ENCODE measurements at places on chromosomes 4 and X.
A peak's percentile ranks its signal among the peaks of the same experiment; 100 is the strongest.

DNA sequence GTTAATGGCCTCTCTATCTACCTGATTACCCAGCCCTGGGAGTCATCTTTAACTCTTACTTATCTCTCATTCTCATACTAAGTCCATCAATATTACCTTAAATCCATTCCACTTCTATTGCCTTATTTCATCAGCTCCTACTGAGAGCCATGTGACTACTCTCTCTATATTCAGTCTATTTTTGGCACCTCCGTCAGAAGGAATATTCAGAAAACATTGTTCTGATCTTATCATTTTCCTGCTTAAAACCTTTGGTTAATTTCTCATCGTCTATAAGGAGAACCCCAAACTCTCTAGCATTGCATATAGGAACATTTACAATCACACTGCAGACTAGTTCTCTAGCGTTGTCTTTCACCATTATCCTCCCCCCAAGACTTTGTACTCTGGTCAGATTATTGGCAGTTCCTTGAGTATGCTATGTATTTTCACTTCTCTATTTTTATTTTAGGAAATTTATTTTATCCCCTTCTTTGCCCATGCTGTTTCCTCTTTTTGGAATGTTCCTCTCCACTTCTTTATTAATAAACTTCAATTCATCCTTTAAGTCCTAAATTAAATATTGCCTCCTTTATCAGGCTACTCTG is 13.7 kb upstream of the AMMECR1 start:
- no peak for DNase-seq

- DNase-seq, result no peak
These were observed 317.0 kb upstream of the CXXC4 start for GRCh38 chr4:104811727-104812126.

GRCh38 chr4:53981567-53981966 is 82.8 kb downstream of the CHIC2 start:
- DNase-seq, result no peak

- no peak for DNase-seq
These were observed 171.9 kb downstream of the DCTD start for GRCh38 chr4:182745237-182745636.

DNA sequence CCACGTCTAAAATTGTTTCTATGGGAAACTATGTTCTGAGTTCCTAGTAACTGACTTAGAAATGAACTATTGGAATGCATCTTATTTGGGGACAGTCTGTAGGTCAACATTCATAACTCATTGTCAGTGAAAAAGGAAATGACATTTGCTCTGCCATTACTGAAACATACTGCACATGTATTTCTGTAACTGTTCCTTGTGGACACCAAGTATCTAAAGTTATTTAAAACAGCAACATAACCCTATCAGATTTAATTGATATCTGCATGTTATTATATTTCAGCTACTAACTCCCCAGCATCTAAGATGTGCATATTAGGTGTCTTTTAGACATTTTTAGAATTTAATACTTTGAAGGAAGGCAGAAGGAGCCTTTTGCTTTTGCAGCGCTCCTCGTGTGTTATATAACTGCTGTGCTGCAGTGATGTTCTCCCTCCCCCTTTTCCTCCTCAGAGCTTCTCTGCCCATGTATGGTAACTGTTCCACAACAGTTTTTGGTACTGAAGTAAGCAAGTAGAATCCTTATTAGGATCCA is 37.2 kb upstream of the TMEM131L start:
- no peak for DNase-seq

DNA sequence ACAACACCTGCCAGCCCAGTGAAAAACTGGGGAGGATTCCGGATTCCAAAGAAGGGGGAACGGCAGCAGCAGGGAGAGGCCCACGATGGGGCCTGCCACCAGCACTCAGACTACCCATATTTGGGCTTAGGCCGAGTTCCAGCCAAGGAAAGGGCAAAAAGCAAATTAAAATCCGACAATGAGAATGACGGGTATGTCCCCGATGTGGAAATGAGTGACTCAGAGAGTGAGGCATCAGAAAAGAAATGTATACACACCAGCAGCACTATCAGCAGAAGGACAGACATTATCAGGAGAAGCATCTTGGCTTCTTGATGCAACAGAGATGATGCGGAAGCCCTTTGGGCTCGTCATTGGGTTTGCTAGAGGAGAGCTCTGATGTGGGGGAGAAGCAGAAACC is 62.4 kb downstream of the JADE1 start:
- DNase-seq, result no peak

DNA sequence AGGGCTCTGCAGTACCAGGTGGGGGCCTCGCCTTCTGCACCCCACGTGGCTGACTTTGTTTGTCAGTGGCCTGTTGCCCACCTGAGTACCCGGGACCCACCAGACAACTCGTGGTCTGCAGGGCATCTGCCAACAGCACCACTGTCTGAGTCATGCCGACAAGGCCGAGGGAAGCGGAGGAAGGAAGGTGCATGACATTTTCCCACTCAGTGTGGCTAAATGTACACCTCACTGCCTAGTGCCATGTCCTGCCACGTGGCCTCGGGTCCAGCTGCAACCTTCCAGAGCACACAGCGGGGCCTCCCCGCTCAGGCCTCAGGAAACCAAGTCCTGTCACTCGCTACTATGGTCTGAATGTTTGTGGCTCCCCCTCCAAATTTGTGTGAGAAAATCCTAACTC is 22.1 kb downstream of the ABLIM2 start:
- DNase-seq, result no peak

DNA sequence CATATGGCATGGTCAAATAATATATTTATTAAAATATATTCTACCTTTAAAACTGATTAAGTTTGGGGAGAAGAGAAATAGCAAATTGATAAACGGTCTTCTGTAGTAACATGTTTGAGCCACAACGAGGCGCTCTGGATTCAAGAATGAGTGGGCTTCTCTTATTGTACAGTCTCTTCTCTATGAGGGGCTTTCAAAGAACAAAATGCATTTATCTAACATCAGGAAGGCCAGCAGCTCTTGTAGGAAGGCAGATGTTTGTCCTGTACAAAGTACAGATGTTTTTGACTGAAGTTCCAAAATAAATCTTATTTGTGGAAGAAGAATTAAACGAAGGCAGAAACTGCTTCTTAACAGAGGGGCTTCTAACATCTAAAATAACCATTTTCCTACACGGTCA is 153.6 kb downstream of the RASL11B start:
- no peak for DNase-seq

DNA sequence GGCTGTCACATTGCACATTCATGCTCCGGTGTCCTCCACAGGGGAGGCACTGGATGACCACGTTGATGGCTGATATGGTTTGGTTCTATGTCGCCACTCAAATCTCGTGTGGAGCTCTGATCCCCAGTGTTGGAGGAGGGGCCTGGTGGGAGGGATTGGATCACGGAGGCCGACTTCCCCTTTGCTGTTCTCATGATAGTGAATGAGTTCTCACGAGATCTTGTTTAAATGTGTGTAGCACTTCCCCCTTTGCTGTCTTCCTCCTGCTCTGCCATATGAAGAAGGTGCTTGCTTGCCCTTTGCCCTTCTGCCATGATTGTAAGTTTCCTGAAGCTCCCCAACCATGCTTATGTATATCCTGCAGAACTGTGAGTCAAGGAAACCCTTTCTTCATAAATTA is 22.3 kb upstream of the NAT8L start:
- DNase-seq, result no peak

DNA sequence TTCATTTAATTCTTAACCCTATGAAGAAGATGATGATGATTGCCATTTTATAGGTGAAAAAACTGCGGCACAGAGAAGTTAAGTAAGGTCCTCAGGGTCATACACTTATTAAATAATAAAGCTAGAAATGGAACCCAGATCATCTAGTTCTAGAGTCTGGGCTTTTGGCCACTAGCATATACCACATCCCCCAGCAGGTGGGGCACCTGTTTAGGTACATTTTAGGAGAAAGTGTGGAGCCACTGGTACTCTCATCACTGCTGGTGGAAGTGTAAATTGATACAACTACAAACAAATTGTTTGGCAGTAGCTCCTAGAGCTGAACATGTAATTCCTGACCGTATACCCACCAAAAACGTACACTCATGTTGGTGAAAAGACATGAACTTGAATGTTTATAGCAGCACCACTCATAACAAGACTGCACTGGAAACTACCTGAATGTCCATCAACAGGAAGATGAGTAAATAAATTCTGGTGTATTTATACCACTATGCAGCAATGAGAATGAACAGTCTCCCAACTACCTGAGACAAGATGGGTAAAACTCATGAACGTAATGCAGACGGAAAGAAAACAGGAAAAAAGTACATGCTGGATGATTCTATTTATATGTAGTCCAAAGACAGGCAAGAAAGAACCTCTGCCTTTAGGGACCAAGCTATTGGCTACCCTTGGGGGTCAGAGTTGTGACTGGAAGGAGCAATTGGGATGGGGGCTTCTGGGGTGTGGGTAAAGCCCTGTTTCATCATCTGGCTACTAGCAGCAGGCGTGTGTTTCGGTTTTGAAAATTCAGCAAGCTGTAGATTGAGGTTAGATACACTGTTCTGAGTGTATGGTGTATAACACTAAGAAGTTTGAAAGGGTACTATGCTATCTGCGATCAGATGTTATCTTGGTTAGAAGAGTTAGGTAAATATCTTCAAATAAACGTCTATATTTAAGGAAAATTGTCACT is 72.3 kb upstream of the ADGRG2 start:
- DNase-seq, result no peak

DNA sequence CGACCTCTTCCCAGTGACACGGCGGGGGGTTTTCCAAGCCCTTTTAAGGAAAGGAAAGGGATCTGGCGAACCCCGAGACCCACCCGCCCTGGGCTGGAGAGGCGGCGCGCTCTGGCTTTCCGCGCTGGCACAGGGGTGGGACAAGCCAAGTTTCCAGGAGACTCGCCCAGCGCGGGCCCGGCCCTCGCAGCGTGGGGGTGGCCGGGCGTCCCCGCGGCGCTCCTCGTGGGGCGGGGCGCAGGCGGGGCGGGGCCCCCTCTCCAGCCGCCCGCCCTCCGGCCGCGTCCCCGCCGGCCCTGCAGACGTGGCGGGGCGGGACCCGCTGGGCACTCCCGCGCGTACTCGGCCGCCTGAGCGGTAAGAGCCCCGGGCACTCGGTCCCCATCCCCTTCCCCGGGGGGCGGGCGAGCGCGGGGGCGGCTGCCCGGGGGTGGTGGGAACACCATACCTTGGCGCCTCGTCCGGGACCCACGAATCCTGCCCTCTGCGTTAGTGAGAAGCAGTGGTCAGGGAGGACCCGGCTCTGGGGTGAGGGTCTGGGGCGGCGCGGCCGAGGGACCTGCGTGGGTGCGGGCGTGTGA is at the start of gene FAM114A1:
TSS of gene FAM114A1 (plus strand) at position 329 of the 581 bp plus-strand sequence. CDS start 10,273 bp downstream, outside the sequence.
- DNase-seq, result peak; percentile 78

- DNase-seq, result no peak
These were observed 139.2 kb upstream of the ANK2 start for GRCh38 chr4:112910109-112910736.

GRCh38 chr4:171583790-171584189 is 229.4 kb upstream of the GALNTL6 start:
- no peak for DNase-seq

- DNase-seq, result no peak
These were observed 623.6 kb downstream of the STIM2 start for GRCh38 chr4:27484216-27484615.

- no peak for DNase-seq
These were observed 127.0 kb downstream of the HS6ST2 start for GRCh38 chrX:132831336-132831973.

Measured in SW 1271 (cell line).